ENCODE measurements at places on chromosomes 5 and 9.

GRCh38 chr9:134442085-134442474 is 115.8 kb downstream of the RXRA start:
- DNase-seq: no peak

- DNase-seq: peak; percentile 48
Observed at GRCh38 chr9:133532937-133533668, 1.4 kb upstream of the ADAMTSL2 start.

DNA sequence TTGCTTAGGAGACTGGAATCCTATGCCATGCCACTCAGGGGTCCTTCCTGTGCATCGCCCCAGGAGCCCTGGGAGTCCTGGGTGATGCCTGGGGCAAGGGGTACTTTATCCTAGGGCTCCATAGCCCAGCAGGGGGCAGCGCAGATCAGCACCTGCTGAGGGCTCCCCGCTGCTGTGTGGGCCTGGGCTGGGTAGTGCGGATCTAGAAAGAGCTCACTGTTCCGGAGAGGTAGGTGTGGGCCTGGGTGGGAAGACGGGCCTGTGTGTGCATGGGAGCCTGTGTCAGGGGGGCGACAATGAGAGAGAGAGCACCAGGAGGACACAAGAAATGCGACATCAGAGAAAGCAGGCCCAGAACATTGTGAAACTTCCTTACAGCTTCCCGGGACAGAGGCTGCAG is 11.4 kb upstream of the DAB2IP start:
- DNase-seq: no peak

DNA sequence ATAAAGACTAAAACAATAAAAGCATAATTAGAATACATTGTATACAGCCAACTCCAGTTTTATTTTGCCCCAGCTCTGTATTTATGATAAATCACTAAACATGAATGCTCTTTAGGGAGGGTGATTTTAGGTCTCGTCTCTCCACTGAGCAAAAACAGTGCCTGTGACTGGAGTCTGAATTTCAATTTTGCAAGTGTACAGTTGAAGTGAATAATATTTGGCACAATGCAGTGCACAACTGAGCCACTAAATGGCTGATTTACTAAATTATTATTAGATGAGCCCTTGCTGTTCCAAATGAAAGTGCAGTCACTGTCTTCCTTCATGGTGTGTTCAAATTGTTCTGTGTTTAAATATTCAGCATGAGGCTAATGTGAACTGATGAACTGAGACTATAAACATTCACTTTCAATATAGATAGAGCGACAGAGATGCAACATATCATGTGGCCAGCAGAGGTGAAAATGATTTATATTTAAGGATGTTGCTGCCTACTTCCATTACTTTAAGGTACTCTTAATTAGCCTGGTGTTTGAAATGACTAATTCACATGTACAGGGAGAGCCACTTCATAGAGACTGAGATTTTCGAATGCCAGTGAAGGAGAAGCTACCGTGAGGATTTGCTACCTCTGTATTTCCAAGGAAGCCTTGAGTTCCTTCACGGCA is 375.1 kb downstream of the EBF1 start:
- no peak for DNase-seq

DNA sequence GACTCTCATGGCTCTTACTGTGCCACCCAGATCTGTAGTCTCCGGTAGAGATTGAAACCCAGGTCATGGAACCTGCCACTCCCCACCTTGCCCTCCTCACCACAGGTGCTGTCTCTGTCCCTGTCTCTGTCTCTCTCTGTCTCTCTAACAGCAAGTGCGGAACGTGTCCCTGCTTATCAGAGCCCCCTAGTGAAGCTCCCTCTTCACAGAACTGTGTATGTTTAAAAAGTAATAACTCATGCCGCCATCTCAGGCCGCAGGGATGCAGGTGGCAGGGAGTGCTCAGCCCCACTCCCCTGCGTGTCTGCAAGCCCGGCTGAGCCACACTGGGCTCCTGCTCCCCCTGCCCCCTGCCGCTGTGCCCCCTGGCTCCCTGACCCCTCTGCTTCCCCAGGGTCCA is 43.8 kb downstream of the UNC5A start:
- no peak for DNase-seq

DNA sequence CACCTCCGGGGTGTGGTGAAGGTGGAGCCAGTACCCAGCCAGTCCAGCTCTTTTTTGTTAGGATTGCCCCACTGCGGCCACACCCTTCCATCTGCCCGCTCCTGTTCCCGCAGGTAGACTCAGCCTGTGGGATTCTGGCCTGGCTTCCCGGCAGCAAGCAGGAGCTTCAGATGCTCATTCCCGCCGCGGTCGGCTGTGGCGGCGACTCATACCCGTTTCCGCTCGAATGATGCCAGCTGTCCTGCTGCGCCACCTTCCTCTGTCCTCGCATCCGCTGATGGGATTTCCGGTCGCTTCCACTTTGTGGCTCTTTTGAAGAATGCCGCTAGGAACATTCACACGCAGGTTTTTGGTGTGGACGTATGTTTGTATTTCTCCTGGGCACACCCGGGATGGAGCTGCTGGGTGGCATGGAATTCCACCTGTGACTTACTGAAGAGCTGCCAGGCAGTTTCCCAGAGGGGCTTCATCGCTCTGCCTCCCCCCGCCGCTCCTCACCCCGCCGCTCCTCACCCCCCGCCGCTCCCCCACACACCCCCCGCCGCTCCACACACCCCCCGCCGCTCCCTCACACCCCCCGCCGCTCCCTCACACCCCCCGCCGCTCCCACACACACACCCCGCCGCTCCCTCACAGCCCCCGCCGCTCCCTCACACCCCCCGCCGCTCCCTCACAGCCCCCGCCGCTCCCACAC is 60.3 kb downstream of the TENT4A start:
- DNase-seq: no peak
